ENCODE measurements at places on chromosomes 2 and 18.

GRCh38 chr18:50372743-50373142, 2.1 kb upstream of the SKA1 start:
- H3K4me3 ChIP-seq, result no peak overlapping the region
- H3K36me3 ChIP-seq, result peaks cover 6% of the 10 kb centered on the region
- H3K27ac ChIP-seq, result no peak overlapping the region
- peaks cover 7% of the 10 kb centered on the region for H3K4me1 ChIP-seq

- H3K27me3 ChIP-seq, result peaks cover 13% of the 10 kb centered on the region
- H3K4me3 ChIP-seq, result no peak overlapping the region
Measured at GRCh38 chr2:101360232-101360631, 27.1 kb downstream of the CREG2 start.

- no peaks in the 10 kb centered on the region for H3K36me3 ChIP-seq
- no peak overlapping the region for H3K27ac ChIP-seq
- H3K4me3 ChIP-seq, result no peak overlapping the region
- H3K27me3 ChIP-seq, result peaks cover 18% of the 10 kb centered on the region
- no peak for DNase-seq
Measured at GRCh38 chr2:237271698-237272652, 142.0 kb downstream of the COL6A3 start.

DNA sequence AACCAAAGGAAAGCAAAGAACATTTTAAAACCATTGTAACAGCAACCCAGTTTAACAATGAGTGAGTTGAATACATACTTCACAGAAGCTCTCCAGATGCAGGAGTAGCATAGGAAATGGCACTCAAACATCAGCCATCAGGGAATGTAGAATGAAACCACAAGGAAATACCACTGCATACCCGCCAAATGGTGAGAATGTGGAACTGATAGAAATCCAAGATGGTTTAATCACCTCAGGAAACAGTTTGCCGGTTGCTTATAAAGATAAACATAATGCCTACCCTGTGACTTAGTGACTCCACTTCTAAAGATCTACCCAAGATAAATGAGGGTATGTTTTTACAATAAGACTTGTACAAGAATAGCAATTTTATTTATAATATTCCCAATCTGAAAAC, 132.0 kb downstream of the GALNT1 start:
- no peak for DNase-seq
- no peaks in the 10 kb centered on the region for H3K27me3 ChIP-seq
- H3K27ac ChIP-seq, result no peak overlapping the region
- no peak overlapping the region for H3K4me3 ChIP-seq

DNA sequence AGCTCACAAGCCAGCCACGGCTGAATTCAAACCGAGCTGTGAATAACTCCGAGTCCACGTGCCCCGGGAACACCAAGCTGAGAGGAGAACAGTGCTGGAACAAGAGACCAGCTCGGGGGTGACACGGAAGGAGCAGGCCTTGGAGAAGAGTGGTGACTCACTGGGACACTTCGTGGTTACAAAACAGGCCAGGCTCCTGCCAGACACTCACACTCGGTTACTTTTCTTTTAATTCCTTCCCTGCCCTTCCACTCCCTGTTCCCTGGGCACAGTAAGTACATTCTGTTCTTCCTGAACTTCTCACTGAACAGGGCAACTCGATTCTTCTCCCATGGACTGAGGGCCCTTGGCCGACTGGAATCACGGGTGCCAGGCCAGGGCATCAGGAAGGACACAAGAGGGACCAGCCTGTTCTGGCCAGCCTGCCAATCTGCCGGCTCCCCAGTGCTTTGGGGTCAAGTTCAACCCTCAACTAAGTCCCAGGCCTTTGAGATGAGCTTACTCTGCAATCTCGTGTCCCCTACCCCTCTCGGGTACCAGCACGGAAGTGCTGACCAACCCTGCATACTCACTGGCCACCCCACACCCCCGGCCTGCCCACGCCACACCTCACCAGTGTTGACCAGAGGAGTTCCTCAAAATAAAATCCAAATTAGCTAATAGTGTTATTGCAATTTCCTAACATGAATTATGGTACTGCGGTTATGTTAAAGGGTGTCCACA, 87.5 kb downstream of the TFCP2L1 start:
- no peaks in the 10 kb centered on the region for H3K27me3 ChIP-seq
- no peaks in the 10 kb centered on the region for H3K4me1 ChIP-seq
- DNase-seq, result no peak
- H3K27ac ChIP-seq, result no peak overlapping the region
